ENCODE measurements at places on chromosomes 6 and 20.

DNA sequence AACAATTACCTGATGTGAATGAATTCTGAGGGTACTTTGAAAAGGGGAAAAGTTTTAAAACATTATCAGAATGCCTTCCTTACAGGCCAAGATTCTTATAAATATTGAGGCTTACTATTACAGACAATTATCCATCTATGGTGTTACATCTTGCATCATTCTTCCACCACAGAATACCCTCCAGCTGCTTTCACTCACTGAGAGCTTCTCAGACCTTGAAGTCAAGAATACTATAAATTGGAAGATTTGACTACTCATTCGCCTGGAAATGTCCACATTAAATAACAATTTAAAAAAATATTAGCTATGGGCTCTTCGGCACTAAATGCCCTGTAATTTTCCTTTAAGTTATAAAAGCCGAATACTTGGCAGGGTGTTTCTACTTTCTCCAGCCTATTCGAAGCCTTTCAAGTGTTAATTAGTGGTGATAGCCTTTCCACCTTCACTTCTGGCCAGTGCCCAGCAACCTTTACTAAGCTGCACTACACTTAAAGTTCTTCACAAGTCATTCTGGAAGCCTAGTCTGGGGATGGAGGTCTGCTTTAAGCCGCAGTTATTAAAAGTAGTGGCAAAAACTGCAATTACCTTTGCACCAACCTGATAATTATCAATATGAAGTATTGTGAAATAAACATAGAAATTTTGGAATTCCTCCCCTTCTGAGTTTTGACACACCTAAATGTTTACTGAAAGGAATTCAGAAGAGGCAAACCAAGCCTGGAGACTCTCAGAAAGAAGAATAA is 100.9 kb downstream of the BMP5 start:
- DNase-seq, result no peak

DNA sequence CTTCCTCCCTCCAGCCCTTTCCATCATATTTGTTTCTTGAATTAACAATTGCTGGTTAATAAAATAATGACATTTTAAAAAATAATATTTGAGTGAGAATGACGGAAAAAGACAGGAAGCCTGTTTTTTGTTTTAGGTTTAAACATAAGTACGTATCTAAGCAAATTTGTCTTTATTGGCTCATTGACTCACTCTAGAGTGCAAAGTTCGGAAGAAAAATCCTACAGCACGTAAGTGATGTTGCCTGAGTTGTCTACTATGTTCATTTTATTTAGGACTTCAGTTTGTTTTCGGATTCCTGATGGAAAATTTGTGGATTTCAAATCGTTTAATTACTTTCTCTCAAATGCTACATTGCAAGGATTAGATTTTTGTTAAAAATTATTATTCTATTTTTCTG is 1435.7 kb upstream of the ADGRB3 start:
- DNase-seq, result no peak

DNA sequence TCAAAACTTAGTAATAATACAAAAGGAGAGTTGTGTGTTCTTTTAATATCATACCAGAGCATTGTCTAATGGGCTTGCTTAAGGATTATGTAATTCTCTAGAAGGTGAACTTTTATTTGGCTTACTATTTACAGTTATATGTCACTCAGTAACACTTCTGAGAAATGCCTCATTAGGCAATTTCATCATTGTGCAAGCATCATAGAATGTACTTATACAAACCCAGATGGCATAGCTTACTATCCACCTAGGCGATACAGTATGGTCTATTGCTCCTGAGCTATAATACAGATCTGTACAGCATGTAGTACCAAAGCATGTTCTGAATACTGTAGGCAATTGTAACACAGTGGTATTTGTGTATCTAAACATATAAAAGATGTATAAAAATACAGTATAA is 340.1 kb downstream of the PHF3 start:
- no peak for DNase-seq

- DNase-seq, result no peak
Observed at GRCh38 chr6:83083476-83083875, 16.0 kb downstream of the DOP1A start.

- peak; percentile 14 for DNase-seq
Observed at GRCh38 chr6:22036275-22036674, 260.6 kb downstream of the PRL start.

DNA sequence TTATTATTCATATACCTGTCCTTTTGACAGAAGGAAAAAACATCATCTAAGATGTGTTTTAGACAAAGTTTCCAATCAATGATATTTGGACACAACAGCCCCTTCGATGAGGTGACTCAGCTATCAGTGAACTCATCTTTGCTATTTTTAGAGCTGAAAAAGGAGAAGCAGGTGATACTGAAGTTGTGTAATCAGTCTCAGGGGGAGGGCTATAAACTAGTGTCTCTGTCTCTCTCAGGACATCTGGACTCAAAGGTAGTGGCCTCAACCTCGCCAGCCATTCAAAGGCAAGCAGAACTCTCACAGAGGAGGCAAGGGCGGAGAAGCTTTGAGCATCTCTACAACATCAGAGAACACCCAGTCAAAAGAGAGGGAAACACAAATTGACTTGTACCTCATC is 135.4 kb downstream of the BFSP1 start:
- DNase-seq, result no peak

- no peak for DNase-seq
Observed at GRCh38 chr6:108883172-108883571, 35.0 kb downstream of the ARMC2 start.

- no peak for DNase-seq
Observed at GRCh38 chr6:74070091-74070490, 374.1 kb downstream of the CD109 start.

DNA sequence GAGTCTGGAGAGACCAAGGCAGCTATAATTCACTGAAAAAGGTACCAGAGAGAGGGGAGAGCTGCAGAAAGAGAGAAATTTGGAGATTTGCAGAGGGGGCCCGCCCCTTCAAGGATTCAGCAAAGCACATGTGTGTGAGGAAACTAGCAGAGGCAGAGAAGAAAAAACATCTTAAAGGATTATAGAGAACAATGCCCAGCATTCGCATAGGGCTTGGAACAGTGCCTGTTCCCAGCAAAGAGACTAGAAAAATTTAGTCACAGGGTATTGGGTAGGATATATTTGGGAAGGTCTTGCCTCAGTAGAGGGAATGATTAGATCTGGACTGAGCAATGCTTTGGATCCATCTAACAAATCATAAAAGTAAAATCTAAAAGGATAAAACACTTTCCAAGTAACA is 44.0 kb downstream of the SRPK1 start:
- DNase-seq, result no peak
